ENCODE measurements at places on chromosomes 1 and 21. TPM values are rescaled to one million over a fixed set of nuclear protein-coding genes. Genes with fewer than 3 reads are reported as not detected.
A peak's percentile ranks its signal among the peaks of the same experiment; 100 is the strongest.

DNA sequence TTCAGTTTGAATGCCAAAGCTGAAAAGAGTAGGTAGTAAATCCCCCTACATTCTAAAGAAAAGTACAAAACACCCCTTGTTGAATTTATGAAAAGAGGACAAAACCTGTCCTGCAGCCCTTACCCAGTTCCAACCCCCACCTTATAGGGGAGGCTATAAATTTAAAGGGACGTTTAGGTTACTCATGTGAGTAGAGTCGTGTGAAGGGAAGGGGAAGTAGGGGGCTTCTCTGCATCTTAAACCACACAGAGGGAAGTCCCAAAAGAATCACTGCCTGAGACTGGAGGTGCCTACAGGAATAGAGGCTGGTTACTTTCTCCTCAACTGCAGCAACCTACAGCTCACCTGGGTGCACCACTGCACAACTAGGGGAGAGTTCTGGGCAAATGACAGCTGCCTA, 36.7 kb upstream of the KIRREL1 start:
- no peak for DNase-seq

Gene TMEM269
- total RNA-seq = 0.31 TPM

DNA sequence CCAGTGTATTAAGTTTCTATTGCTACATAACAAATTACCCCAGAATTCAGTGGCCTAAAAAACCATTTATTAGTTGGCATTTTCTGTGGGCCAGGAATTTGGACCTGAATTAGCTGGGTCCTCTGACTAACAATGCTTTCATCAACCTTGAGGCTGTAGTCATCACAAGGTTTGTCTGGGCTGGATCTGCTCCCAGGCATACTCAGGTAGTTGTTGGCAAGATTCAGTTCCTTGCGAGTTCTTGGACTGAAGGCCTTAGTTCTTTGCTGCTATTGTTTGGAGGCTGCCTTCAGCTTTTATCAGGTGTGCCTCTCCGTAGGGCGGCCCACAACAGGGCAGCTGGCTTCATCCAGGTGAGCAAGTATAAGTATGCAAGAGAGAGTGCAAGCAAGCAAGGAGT, 31.4 kb upstream of the DEPDC1 start:
- DNase-seq = no peak

- DNase-seq = peak; percentile 62
Observed at GRCh38 chr1:78408810-78409209, 82.0 kb upstream of the PTGFR start.

Gene PLA2G4A
- total RNA-seq = 4.8 TPM

Gene TMEM54
- 12.3 TPM for total RNA-seq

DNA sequence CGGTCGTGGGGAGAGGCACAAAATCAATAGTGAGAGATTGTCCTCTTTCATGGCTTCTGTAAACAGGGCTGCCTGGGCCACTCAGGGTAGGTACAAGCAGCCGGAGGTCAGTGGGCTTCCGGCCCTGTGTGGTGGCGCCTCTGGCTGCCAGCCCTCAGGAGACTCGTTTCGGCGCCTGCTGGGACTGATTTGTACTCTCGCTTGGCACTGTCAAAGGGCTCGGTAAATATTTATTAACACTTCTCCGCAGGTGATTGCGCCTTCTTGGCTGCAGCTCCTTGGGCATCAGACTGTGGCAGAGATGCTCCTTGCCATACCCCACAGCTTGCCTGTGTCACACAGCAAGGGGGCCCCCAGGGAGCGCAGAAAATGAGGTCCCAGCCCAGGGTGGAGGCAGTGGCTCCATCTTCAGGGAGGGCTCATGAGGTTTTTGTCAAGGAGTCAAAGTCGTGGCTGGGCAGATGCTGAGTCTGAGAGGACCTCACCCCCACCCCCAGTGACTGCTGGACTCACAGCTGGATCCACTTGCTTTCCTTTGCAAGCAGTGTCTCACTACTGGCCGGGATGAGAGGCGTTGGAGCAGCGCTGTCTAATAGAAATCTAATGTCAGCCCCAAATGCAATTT, 262.5 kb downstream of the GRIK3 start:
- DNase-seq = no peak

Gene PCP4L1
- 0.89 TPM for total RNA-seq

Gene TFF2
- total RNA-seq = not detected

GRCh38 chr1:119602169-119602568, 45.9 kb downstream of the ZNF697 start:
- DNase-seq = no peak

Gene SORT1
- total RNA-seq = 111 TPM

Data from sciatic nerve (tissue), 2 donors.